ENCODE measurements at places on chromosomes 5 and 9. TPM values are rescaled to one million over a fixed set of nuclear protein-coding genes. Genes with fewer than 3 reads are reported as not detected.

DNA sequence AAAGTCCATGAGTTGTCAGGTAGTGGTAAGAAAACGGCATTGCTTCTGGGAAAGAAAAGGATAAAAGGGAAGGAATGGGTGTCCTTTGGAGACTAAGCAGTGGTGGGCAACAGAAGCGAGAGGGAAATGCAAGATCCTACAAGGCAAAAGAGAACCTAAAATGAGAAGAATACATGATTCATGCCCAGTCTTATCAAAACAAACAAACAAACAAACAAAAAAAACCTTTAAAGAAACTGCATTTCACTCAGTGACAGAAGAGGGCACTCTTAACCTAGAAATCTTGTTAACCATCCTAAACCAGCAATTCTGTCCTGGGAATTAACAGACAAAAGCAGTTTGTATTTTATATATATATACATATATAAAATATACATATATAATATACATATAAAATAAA lies 88.5 kb downstream of the SUSD1 start:
- no peak for DNase-seq

- DNase-seq, result no peak
Observed at GRCh38 chr9:14315875-14316601, 2.1 kb upstream of the NFIB start.

- no peak for DNase-seq
Observed at GRCh38 chr5:143132739-143133138, 270.7 kb downstream of the NR3C1 start.

C5orf52 gene
- not detected for total RNA-seq

- no peak for DNase-seq
Observed at GRCh38 chr9:134313470-134313869, 12.8 kb upstream of the RXRA start.

GAPT gene
- 1.4 TPM for total RNA-seq

IL11RA gene
- 14.8 TPM for total RNA-seq

- no peak for DNase-seq
Observed at GRCh38 chr5:98772415-98773213, 849 bp upstream of the RGMB start.

PCSK1 gene
- 0.09 TPM for total RNA-seq

DNA sequence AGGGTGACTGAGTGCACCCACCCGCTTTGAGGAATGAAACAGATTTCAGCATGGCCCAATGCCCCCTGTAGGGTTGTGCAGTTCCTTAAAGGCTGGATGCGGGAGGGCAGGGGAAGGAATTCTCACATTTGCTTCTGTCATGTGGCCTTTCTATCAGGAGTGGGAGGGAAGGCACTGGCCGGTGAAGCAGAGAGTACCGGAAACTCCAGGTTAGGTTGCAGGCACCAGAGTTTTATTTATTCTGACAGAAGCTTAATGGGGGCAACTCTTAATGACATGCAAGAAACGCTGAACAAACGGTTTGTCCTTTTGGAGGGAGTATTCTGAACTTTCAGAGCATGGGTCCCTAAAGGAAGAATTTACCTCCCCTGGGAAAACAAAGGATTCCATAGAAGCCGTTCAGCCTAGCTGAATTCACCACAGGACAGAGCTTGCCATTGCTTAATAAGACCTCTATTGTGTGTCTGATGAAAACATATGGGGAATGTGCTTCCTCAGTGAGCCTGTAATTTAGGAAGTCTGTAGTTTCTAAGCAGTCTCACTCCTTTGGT lies 44.1 kb upstream of the EQTN start:
- DNase-seq, result no peak

GRCh38 chr5:174655351-174655750 lies 69.0 kb upstream of the MSX2 start:
- DNase-seq, result no peak

SLC46A2 gene
- 0.17 TPM for total RNA-seq

DNA sequence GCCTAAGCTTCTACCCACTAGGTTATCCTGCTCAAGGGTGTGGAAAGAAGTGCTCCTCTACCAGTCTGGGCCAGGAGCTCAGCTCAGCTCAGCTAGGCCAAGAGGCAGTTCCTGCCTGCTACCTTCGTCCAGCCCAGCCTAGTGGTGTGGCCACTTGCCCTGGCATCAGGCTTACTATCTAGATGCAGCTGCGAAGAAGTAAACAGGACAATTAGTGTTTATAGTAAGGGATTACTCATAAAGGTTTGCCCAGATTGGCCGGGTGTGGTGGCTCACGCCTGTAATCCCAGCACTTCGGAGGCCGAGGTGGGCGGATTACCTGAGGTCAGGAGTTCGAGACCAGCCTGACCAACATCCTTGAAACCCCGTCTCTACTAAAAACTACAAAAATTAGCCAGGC lies 12.8 kb upstream of the SPATA24 start:
- no peak for DNase-seq

SLF1 gene
- 6.3 TPM for total RNA-seq

GRCh38 chr5:176368726-176369125 lies 3.4 kb downstream of the ARL10 start:
- DNase-seq, result no peak

DNA sequence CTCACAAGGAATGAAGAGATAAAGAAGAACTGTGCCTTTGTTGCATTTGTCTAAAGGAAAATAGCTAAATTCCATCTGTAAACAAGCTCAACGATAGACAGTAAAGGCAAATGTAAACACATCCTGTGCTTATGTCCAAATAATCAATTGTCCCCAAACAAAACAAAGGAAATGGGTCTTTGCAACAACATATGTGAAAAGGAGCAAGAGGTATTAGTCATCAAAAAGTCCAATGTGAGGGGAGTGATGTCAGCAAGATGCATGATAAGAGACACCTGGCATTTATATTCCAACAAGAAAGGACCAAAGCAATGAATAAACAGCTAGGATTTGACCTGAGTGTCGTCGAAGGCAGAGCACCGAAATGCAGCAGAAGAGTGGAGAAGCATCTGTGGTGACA lies 209.1 kb downstream of the ASTN2 start:
- DNase-seq, result no peak

- no peak for DNase-seq
Observed at GRCh38 chr9:11833056-11833455, 860.1 kb upstream of the TYRP1 start.

- no peak for DNase-seq
Observed at GRCh38 chr9:117706421-117707116, 2.4 kb downstream of the TLR4 start.

GRCh38 chr9:69429281-69429680 lies 104.3 kb downstream of the ENTREP1 start:
- DNase-seq, result no peak

DNA sequence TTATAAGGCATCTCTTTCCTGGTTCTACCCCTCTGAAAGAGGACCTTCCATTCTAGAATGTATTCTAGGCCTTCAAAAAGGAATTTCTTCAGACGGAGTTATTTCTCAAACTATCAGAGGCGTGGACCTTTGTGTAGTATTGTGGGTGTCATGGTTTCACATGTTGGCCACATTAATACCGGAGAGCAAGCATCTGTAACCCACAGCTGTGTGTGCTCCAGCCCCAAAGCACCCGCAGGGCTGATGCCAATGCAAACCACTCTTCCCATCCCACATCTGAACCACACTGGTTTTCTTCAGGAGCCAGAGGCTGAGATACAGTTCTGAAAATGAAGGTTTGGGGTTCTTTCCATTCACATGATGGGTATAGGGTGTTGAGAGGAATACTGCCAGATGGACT lies 127.1 kb downstream of the BNC2 start:
- DNase-seq, result no peak

ADRA1B gene
- total RNA-seq, result 13.1 TPM

NSUN2 gene
- total RNA-seq, result 52.2 TPM

DNA sequence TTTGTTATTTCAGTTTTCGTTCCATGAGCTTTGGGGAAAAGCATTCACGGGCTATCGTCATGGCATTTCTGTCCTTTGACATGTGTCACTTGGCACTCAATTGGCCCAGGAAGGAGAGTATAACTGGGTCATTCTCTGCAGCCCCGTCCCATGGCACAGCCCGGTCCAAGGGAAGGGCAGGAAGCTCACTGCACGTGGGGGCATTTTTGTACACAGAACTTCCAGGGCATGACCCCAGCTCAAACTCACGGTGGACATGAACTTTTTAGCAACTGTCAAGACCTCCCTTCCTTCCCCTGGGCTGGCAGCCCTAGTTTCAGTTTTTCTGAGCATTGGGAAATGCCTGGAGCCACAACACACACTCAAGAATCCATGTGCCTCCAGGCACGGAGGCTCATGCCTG lies 161.6 kb upstream of the PANK3 start:
- peak; percentile 32 for DNase-seq

DNA sequence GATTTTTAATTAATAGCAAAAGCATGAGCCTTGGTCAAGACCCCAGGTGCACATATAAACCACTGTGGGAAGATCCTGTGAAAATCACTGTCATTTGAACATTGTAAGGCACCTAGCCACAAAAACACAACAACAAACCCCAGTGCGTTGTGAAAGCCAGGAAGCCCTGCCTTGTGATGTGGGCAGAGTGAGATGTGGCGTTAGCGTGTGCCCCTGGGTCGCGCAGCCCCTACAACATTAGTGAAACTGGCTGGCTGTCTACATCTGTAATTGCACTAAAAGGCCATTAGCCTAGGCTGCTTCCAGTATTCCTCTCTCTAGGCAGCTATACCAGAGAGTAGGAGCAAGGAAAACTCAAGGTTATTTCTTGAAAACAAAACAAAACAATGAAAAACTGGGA lies 21.1 kb upstream of the PDZD2 start:
- DNase-seq, result no peak

OBP2B gene
- total RNA-seq, result not detected

DNA sequence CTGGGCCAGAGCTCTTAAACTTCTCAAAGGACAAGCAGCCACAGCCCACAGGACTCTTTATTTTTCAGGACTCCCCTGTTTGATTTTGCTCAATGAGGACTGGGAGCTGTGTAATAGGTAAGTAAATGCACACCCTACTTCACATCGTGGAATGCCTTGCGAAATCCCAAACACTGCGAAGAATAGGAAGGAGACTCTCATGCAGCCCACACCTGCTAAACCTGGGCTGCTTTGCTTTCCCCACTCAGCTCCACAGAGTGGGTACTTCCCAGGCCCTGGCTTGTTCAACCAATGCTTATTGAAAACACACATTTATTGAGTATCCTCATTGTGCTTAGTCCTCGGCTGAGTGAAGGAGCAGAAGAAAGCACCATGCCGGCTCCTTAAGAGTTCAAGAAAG lies 103.3 kb upstream of the FSTL4 start:
- no peak for DNase-seq

ANKRD55 gene
- 0.37 TPM for total RNA-seq

TMEM252 gene
- total RNA-seq, result not detected

DNA sequence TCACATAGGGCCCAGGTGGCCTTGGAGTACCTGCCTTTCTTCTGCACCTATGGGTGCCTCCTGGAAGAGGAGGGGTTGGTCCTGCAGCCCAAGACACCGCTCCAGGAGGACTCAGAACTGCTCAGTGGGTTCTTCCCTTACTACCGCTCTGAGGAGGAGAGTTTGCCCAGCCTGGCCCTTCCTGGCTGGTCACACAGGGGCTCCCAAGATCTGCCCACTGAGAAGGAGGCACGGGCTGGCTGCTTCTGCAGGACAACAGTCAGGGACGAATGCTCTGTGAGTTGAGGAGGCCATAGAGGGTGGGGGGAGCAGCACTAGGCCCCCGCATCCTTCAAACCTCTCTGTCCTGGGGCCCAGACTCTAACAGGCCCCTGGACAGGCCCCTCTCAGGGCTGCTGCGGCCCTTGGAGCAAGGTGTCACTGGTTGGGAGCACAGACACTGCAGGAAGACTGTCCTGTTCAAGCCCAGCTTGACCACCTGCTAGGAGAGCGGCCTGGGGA lies 9.9 kb upstream of the SLC25A48 start:
- no peak for DNase-seq

IL4 gene
- not detected for total RNA-seq

DNA sequence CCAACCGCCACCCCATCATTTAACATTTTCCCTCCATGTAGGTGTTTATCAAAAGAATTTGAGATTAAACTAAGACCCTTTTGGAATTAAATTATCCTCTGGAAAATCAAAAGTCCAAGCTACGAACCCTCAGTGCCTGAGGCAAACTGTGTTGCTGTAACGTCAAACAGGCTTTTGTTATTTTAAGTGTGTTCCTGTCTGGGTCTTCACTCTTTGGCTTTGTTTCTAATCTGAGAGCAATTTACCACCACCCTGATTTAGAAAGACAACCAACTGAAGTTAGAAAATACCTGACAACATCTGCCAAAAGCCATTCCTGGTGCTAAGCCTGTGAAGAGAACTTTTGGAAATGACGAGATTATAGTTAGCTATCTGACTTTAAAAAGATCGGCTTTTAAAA lies 199.9 kb downstream of the DIRAS2 start:
- DNase-seq, result no peak

CAMK4 gene
- total RNA-seq, result 1.4 TPM

DNA sequence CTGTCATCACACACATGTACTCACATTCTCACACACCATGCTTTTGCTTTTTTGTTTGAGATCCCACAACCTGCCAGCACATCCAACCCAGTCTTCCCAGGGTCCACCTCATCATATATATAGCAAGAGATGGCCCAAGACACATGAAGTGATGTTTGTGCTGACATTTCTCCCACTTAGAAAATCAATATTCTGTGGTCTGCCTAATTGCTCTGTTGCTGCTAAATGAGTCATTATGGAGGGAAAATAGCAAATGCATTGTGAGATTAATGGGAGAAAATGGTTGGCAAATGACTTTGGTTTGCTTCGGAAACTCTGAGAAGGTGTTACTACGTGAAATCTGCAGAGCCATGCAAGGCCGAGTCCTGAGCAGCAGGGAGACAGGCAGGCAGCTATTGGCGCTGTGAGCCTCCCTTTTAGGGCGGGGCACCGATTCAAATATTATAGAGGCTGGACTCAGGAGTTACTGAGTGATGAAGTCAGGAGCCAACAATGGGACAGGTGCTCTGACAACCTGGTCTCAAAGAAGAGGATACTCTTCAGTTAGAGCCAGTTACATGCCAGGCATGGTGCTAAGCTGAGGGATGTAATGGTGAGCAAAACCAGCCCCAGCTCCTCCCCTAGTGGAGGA lies 62.8 kb downstream of the DAB2IP start:
- DNase-seq, result no peak

GRCh38 chr9:34985311-34985899 lies 4.1 kb upstream of the DNAJB5 start:
- DNase-seq, result peak; percentile 73

LCNL1 gene
- total RNA-seq, result not detected

GRCh38 chr9:3810231-3810630 lies 284.4 kb upstream of the RFX3 start:
- DNase-seq, result no peak
